ENCODE measurements at places on chromosomes 7 and 10.

DNA sequence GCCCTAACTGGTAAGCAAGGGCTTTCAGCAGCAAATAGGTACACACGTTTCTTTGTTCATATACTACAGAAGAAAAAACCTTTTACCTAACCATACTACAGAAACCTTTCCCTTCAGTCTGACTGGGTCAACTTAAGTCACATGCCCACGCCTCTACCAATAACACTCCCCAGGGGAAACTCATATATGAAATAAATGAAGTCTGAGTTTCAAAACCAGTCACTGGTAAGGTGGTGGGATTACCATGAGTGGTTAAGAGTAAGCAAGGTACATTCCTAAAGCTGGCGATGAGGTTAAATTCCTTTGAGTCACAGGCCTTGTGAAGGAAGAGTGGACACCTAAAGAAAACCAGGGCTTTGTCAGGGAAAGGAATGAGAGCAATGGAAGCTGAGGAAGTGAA, 21.4 kb upstream of the KIF20B start:
- H3K27me3 ChIP-seq: no peaks in the 10 kb centered on the region
- H3K4me3 ChIP-seq: no peak overlapping the region
- H3K4me1 ChIP-seq: peaks cover 3% of the 10 kb centered on the region
- DNase-seq: no peak
- no peaks in the 10 kb centered on the region for H3K36me3 ChIP-seq
- H3K27ac ChIP-seq: no peak overlapping the region

DNA sequence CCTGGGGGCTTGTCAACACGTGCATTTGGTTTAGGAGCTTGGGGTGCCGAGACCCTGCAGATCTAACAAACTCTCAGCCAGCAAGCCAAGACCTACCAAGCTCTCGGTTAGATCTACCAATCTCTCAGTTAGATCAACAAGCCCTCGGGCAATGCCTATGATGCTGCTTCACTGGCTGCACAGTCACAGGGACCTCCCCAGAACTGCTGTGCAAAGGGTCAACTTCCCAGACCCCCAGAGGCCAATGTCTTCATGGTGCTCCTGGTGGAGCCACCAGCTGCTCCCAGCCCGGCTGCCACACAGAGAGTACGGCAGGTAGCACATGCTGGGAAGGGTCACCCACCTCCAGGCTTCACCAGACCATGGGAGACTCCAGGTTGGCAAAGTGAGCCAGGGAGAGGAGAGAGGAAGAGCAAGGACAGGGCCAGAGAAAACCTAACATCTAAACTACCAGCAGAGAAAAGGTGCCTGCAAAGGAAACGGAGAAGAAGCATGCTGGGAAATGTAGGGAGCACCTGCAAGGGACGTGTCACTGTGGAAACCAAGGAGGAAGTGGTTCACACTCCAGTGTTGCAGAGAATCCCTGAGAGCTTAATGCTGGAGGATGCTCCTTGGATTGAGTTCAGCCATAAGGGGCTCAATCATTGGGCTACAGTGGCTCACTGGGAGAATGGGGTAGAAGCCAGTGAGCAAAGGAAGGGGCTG, 51.5 kb upstream of the GDF10 start:
- no peaks in the 10 kb centered on the region for H3K36me3 ChIP-seq
- peaks cover 5% of the 10 kb centered on the region for H3K4me1 ChIP-seq
- DNase-seq: no peak
- H3K27me3 ChIP-seq: no peaks in the 10 kb centered on the region
- H3K4me3 ChIP-seq: no peak overlapping the region
- no peak overlapping the region for H3K27ac ChIP-seq

GRCh38 chr10:13658871-13659685, 72.3 kb downstream of the PRPF18 start:
- H3K27ac ChIP-seq: no peak overlapping the region
- no peaks in the 10 kb centered on the region for H3K4me1 ChIP-seq
- no peaks in the 10 kb centered on the region for H3K27me3 ChIP-seq

DNA sequence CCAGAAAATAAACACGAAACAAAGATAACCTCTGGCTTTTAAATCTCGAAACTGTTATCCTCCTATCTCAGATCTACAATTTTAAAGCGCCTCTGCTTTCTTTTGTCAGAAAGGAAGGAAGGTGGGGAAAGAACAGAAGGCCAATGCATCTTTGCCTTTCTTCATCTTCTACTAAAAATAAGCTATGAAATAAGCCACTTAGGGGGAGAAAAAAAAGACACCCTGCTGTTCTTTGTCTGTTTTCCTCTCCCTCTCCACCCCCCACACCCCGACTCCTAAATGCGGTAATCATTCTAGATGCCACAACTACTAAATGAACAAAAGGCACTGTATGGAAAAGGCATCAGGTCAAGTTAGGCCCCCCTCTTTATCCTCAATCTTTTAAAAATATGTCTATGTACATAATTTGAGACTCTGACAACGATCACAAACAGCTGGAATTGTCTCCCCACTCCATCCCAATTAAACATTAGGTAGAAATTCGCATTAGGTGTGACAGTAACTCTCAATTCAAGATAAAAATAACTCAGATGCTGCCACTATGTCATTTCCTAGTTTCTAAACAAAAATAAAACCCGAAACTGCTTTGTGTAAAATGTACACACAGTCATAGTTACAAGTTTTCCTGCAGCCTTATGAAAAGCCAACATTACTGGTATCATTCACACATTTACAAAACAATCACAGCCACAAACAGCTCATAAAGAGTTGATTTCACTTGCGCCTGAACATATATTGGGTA, 2.4 kb downstream of the UBE2H start:
- peak overlapping the region; percentile 99 for H3K27ac ChIP-seq
- no peaks in the 10 kb centered on the region for H3K27me3 ChIP-seq
- peak overlapping the region; percentile 97 for H3K4me3 ChIP-seq
- DNase-seq: no peak

- no peak overlapping the region for H3K27ac ChIP-seq
- H3K27me3 ChIP-seq: no peaks in the 10 kb centered on the region
- no peaks in the 10 kb centered on the region for H3K36me3 ChIP-seq
- H3K4me3 ChIP-seq: no peak overlapping the region
These were observed 70.2 kb upstream of the ADAM12 start for GRCh38 chr10:126458466-126458865.

DNA sequence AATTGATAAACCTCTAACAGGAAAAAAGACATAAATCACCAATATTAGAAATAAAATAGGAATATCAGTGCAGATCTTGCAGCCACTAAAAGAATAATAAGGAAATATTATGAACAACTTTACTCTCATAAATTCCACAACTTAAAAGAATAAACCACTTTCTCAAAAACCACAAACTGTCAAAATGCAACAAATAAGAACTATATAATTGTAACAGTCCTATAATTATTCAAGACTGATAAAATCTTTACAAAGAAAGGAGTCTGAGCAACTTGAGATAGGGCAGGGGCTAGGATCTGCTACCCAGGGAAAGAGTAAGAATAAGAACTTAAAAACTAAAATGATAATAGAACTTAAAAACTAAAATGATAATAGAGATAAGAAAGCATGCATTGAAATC, 169.5 kb upstream of the GDF10 start:
- no peaks in the 10 kb centered on the region for H3K4me1 ChIP-seq
- no peaks in the 10 kb centered on the region for H3K27me3 ChIP-seq

GRCh38 chr10:120480065-120480600, 23.1 kb downstream of the PLPP4 start:
- DNase-seq: no peak
- H3K36me3 ChIP-seq: no peaks in the 10 kb centered on the region
- no peak overlapping the region for H3K27ac ChIP-seq

DNA sequence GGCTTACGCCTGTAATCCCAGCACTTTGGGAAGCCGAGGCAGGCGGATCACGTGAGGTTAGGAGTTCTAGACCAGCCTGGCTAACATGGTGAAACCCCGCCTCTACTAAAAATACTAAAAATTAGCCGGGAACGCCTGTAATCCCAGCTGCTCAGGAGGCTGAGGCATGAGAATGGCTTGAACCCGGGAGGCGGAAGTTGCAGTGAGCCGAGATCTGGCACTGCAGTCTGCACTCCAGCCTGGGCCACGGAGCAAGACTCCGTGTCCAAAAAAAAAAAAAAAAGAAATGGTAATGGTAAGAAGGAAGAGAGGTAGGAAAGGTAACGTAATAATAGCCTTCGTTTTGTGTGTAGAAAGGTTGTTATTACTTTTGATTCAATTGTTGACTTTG, 1.2 kb downstream of the HSPA14 start:
- no peaks in the 10 kb centered on the region for H3K27me3 ChIP-seq
- H3K4me1 ChIP-seq: peaks cover 6% of the 10 kb centered on the region
- peak; percentile 19 for DNase-seq
- peak overlapping the region; percentile 98 for H3K27ac ChIP-seq
- H3K36me3 ChIP-seq: no peaks in the 10 kb centered on the region

DNA sequence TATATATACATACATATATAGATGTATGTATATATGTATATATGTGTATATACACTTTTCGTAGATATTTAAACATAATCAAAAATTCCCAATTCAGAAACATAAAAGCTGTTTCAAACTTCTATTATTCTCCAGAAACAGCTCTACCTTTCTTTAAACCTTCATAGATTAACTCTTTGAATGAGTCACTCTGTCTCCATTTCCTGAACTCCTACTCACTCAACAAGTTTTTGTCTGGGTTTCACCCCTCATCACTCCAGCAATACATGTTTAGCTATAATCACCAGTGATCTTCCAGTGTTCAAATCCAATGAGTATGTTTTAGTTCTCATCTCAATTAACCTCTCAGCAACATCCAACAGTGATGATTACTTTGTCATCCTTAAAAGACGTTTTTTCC, 9.6 kb downstream of the DGKB start:
- DNase-seq: no peak
- no peak overlapping the region for H3K4me3 ChIP-seq
- H3K27me3 ChIP-seq: no peaks in the 10 kb centered on the region
- H3K36me3 ChIP-seq: no peaks in the 10 kb centered on the region
- H3K4me1 ChIP-seq: no peaks in the 10 kb centered on the region

- no peak for DNase-seq
- no peak overlapping the region for H3K27ac ChIP-seq
- no peaks in the 10 kb centered on the region for H3K36me3 ChIP-seq
- H3K4me3 ChIP-seq: no peak overlapping the region
- H3K4me1 ChIP-seq: no peaks in the 10 kb centered on the region
These were observed 99.6 kb downstream of the STRA8 start for GRCh38 chr7:135333200-135333599.

DNA sequence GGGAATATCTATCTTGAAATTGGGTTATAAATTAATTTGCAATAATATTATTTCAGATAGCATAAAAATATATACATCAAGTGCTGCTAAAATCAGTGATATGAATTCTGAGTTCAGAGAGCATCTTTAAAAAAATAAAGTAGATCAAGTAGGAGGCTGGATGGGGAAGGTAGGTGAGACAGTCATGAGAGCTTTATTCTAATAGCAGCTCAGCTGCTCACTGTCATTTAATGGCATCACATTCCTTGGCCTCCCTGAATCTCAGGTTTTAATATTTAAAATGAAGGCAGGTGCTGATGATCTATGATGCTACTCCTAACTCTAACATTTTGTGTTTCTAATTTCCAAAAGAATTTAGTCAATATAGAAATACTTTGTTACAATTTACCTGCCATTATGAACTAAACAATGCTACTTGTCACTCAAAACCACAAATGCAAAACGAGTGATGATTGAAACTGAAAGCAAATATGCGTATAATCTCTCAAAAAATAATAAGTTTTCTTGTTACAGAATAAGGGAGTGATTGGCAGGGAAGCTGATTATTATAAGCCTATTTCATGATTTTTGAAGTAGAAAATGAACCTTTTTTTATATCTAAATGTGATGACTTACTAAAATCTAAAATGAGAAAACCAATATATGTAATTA, 147.6 kb upstream of the CSTF2T start:
- DNase-seq: no peak
- H3K4me1 ChIP-seq: no peaks in the 10 kb centered on the region
- no peak overlapping the region for H3K4me3 ChIP-seq
- no peaks in the 10 kb centered on the region for H3K27me3 ChIP-seq
- H3K36me3 ChIP-seq: no peaks in the 10 kb centered on the region

GRCh38 chr7:121180436-121181063, 148.2 kb upstream of the WNT16 start:
- H3K36me3 ChIP-seq: no peaks in the 10 kb centered on the region
- H3K4me3 ChIP-seq: no peak overlapping the region

DNA sequence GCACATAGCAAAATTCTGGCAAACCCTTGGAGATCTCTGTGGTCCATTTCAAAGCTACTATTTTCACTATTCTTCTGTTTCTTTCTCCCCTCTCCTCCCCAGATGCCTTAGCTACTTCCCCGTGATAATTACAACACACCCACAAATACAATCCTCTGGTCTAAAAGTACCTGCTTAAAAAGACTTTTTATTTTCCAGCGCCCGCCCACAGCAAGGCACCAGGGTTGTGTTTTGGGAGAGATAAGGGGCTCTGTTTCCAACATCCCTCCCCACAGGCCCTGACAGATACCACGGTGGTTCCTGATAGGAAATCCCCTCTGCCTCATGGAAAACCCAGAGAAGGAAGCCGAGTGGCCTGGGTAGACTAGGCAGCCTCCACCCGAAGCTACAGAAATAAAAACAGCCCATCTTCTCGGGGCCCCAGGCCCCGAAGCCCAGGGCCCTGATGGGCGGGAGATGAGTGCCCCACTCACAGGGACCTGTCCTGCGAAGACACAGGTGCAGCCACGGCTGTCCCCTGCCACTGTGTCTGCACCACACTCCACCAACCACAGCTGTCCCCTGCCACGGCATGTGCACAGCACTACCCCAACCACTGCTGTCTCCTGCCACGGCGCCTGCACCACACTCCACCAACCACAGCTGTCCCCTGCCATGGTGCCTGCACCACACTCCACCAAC, 19.7 kb downstream of the CALML5 start:
- no peaks in the 10 kb centered on the region for H3K4me1 ChIP-seq
- H3K27ac ChIP-seq: no peak overlapping the region
- no peaks in the 10 kb centered on the region for H3K27me3 ChIP-seq
- no peaks in the 10 kb centered on the region for H3K36me3 ChIP-seq
- no peak overlapping the region for H3K4me3 ChIP-seq
